Activated naive CD4-positive, alpha-beta T cell treated with anti-CD3 and anti-CD28 coated beads for 36 hours (primary cell): ENCODE measurements at places on chromosomes 1 and 21. TPM values are rescaled to one million over a fixed set of nuclear protein-coding genes. Genes with fewer than 3 reads are reported as not detected.

DNA sequence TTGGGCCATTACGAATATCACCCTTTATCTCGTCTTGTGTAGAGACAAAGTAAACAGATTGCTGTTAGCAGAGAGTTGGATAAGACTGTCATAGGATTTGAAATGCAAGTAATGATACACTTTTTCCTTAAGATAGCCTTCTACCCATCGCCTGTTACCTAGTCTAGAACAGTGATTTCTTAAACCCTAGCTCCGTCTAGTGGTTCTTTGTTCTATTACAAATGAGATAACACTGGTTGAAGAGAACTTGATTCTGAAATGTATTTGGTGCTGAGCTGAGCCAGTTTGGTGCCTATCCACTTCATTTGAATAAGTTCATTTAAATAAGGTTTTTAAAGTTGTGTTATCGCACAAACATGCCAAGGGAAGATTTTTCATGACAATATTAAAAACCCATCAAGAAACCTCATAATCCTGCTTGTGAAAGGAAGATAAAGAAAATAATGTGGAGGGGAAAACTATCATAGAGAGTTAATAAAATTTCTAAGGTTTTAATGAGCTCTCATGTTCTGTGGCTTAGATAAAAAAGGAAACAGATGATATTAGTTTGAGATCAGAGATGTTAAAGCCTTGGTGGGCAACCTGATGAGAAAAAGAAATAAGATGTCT lies 1.5 kb upstream of the KCNH1 start:
- DNase-seq, result no peak

TAF12 gene
- total RNA-seq, result 23.5 TPM

DNA sequence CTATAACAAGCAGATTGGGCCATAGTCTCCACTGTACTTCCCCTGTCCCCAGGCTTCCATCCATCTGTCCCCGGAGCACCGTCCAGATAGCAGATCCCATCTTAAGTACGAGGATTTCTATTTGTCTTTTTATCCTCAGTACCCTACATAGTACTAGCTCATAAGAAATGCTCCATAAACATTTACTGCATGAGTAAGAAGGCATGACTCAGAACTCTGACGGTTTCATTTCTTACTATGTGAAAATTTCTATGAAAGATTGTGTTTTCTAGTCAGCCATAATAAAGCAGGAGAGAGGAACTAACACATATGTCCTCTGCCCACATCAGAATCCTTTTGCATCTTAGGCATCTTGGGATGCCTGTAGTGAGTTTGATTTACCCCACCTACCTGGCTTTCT lies 49.5 kb downstream of the CHD1L start:
- no peak for DNase-seq

- DNase-seq, result no peak
Measured at GRCh38 chr1:80993154-80993980, 807.4 kb upstream of the ADGRL2 start.

DNA sequence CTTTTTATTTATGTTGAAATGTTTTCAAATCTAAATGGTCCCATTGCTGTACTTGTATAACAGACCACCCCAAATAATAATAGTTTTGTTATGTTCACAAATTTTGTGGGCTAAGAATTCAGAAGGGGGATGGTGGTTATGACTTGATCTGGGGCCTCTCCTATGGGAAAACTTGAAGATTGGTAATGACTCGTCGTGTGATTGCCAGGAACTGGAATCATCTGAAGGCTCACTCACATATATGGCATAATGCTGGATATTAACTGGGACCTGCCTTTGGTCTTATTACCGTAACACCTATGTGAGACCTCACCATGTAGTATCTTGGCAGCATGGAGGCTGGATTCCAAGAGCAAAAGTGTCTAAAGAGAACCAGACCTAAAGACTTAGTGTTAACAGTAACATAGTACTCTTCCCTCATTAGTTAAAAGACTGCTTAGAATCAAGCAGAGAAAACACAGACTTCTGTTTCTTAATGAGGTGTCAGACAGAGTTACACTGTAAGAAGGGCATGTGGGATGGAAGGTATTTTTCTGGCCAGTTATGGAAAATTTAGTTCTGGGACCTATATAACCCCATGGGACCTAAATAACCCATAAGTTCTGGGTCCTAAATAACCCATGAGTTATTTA lies 11.9 kb downstream of the LYPLAL1 start:
- DNase-seq, result no peak

- DNase-seq, result no peak
Measured at GRCh38 chr1:47725000-47725473, 272.1 kb downstream of the TRABD2B start.

- peak; percentile 74 for DNase-seq
Measured at GRCh38 chr1:156488566-156489165, 11.9 kb downstream of the MEF2D start.

GRCh38 chr1:54742282-54742681 lies 22.0 kb downstream of the PARS2 start:
- no peak for DNase-seq

GRCh38 chr1:219051547-219051946 lies 122.1 kb upstream of the LYPLAL1 start:
- DNase-seq, result no peak

GRCh38 chr1:155000726-155001424 lies 1.7 kb upstream of the ZBTB7B start:
- DNase-seq, result peak; percentile 92

DNA sequence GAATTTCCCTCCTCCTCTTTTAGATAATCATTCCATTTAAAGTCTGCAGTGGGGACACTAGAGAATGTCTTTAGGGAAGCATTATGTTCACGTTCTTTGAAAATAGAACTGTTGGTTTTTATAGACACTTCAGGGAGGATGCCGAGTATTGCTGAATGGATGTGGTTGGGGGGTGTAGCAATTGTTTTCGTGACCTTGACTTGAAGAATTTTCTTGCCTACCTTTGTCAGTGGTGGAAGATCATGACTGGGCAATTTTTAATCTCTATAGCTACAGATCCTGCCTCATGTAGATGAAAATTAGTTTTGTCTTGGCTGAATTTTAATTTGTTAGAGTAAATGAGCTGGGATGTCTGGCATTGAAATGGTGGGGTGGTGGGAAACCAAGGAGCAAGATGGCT lies 3.8 kb downstream of the SMG7 start:
- DNase-seq, result no peak

DNA sequence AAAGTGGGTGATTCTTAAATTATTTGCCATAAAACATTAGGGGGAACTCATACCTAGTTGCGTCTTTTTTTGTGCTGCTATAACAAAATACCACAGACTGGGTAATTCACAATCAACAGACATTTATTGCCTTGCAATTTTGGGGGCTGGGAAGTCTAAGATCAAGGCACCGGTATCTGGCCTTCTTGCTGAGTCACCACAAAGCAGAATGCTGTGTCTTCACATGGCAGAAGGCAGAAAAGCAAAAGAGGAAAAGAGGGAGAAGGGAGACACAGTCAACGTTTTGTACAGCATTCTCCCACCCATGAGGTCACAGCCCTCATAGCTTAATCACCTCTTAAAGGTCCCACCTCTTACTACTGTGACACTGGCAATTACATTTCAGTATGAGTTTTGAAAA lies 291.0 kb downstream of the CHRM3 start:
- DNase-seq, result no peak

ZNF281 gene
- 6.4 TPM for total RNA-seq

CYP2J2 gene
- 2.3 TPM for total RNA-seq

DNA sequence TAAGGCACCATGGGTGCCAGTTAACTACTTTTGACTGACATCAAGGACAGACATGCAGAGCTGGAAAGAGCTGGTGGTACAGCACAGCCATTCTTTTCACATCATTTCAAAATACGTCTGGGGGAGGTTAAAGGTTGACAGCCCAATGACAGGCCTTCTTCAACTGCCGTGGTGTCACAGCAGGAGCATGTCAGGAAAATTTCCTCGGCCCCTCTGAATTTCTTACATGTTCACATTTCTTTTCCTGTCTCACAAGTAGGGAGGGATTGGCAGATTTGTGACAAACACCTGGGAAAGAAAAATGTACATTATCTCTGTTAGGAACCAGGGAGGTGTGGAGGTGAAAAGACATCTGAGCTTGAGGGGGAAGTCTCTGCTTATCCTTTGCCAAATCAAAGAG lies 279.1 kb downstream of the SPATA17 start:
- no peak for DNase-seq

DNA sequence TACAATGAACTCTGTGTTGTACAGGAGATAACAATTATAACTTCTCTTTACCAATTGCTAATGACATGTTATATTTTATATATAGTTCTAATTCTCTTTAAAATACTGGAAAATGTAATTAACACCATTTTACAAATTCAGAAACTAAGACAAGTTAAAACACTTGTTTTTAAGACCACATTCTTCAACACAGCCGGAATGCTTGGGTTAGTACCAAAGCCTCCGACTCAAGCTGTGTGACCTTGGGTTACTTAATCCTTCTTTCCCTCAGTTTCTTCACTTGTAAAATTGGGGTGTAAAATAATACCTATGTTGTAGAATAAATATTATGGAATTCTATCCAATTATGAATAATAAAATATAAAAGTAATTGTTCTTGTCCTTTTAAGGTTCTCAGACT lies 378.7 kb downstream of the USH2A start:
- no peak for DNase-seq

OR2AK2 gene
- total RNA-seq, result not detected
